Bronchus fibroblast of lung (primary cell): ENCODE measurements at places on chromosomes 2 and 18. TPM values are rescaled to one million over a fixed set of nuclear protein-coding genes. Genes with fewer than 3 reads are reported as not detected.

Gene COPS8
- 154 and 179 TPM in 2 replicates for total RNA-seq

Gene ASB18
- total RNA-seq: not detected in 2 replicates

Gene TNFRSF11A
- total RNA-seq: 0.17 and 0.30 TPM in 2 replicates

Gene SPC25
- 12.9 and 14.8 TPM in 2 replicates for total RNA-seq

Gene CCDC148
- 0.45 and 0.50 TPM in 2 replicates for total RNA-seq

Gene RASGRP3
- total RNA-seq: 0.17 and 0.45 TPM in 2 replicates

Gene CRYBA2
- not detected in 2 replicates for total RNA-seq

Gene CCDC141
- total RNA-seq: not detected in 2 replicates

Gene TEKT4
- not detected in 2 replicates for total RNA-seq

Gene CYS1
- 0.30 and 0.50 TPM in 2 replicates for total RNA-seq

Gene HOXD12
- total RNA-seq: not detected in 2 replicates

Gene C2orf78
- not detected in 2 replicates for total RNA-seq
